ENCODE measurements at places on chromosomes 11 and 22.
A peak's percentile ranks its signal among the peaks of the same experiment; 100 is the strongest.

- DNase-seq, result peak; percentile 36
Observed at GRCh38 chr22:38467904-38468442, at the start of gene KDELR3. KDELR3 (plus strand) TSS chr22:38468096; CDS start chr22:38468234, 138 bp downstream.

DNA sequence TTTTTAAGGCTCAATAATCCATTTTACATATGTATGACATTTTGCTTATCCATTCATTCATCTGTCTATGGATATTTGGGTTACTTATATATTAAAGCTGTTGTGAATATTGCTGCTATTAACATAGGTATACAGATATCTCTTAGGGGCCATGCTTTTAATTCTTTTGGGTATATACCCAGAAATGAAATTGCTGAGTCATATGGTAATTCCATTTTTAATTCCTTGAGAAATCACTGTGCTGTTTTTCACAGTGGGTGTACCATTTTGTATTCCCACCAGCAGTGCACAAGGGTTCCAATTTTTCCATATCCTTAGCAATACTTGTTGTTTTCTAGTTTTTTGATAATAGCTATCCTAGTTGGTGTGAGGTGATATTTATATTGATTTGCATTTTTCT lies 19.0 kb downstream of the PRMT3 start:
- no peak for DNase-seq

GRCh38 chr11:109783840-109784239 lies 309.4 kb upstream of the ZC3H12C start:
- DNase-seq, result no peak

DNA sequence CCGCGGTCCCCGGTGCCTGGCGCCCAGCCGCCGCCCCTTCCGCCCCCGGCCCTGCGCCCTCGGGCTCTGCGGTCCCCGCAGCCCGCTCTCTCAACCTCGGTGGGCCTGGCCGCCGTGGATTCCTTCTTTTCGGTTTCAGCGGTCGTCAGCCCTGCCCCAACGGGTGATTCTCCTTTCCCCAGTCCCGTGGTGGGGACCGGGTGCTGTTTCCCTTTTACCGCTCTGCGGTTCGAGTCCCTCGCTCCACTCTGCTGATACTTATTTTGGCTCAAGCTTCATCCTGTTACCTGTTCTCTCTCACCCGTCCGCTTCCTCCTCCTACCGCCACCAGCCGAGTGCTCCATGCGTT lies 494 bp downstream of the ZDHHC5 start:
- DNase-seq, result no peak

DNA sequence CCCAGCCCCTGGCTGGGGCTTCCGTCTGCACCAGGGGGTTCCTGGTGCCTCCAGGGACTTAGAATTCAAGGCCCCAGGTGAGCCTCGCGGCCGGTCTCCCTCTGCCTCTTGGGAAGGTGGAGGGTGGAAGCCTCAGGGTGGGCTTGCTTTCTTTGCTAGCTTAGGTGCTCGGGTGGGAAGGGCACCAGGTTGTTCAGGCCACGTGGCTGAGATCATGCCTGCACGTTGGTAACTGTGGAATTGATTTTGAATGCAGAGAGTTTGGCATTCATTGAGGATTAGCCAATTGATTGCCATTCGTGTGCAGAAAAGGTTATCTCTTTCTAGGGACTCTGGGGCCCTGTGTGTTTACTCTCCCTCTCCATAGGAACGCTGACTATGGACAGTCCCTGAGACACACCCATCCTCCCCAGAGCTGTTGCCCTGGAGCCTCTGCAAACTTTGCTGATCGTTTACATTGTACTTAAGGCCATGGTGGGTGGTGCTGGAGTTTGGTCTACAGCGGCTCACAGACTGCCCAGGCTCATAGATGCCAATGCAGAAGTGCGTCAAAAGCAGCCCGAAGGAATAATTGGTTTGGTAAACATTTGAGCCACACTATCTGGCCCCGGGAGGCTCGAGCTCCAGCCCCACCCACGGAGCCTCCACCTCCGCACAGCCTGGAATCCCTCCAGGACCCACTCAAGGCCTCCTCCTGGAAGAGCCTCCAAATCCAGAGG lies 1457.7 kb downstream of the BRD1 start:
- no peak for DNase-seq

- DNase-seq, result no peak
Observed at GRCh38 chr22:44718418-44718817, 16.4 kb downstream of the PRR5 start.

DNA sequence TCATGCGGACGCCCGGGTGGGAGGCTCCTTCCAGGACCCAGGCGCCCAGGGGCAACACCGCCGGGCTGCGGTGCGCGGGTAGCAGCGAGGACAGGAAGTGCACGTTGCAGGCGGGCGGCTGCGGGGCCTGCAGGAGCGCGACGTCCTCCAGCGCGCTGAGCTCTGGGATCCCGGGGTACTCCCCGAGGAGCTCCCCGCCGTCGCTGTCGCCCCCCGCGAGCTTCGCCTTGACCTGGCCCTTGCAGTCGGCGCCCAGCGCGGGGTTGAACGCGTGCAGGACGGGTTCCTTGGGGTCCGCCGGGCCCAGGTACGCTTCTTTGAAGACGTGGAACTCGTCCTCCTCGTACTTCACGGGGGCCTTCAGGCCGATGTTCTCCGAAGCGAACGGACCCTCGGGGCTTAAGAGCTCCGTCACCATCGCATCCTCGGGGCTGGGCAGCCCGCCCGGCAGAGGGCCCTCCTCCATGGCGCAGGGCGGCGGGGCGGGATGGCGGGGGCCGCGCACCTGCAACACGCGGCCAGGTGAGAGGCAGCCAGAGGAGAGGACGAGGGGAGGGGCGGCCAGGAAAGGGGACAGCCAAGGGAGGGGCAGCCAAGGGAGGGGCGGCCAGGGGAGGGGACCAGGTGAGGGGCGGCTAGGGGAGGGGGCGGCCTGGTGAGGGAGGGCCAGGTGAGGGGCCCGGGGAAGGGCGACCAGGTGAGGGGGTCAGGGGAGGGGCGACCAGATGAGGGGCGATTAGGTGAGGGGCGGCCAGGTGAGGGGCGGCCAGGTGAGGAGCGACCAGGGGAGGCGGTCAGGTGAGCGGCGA lies 921 bp downstream of the TESMIN start:
- DNase-seq, result no peak

DNA sequence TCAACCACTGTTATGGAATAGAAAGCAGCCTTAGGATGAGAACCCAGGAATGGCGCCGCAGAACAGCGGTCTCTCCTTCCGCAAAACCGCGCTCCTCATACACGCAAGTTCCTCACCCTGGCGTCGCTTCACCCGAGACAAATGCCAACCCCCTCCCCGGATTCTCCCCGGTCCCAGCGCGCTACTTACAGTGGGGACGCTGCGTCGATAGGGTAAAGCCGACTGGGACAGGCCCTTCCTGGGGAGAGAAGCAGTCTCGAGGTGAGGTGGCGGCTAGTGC lies 287 bp downstream of the RPS13 start:
- no peak for DNase-seq

- no peak for DNase-seq
Observed at GRCh38 chr11:134607963-134608750, 196.1 kb upstream of the B3GAT1 start.

- no peak for DNase-seq
Observed at GRCh38 chr11:71418643-71419042, 29.6 kb downstream of the DHCR7 start.

DNA sequence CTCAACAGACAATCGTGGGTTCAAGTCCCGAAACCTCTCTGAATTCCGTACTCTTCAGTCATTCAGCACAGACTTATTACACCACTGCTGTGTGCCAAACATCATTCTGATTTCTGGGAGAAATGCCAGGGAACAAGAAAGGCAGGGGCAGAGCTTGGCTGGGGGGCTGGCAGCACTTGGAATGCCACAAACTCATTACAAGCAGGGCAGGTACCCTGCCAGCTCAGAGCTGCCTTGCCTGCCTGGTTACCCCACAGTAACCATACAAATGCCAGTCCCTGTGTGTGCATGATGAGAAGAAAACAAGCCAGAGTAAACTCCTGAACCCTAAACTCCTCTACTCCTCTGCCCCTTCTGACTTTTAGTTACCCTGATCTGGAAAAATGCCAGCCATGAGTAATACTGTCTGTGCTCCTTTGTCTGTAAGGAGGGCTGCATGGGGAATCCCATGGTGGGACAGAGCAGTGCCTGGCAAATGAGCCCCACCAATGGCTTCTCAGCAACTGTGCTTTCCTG lies 6.9 kb upstream of the RAD9A start:
- no peak for DNase-seq

- no peak for DNase-seq
Observed at GRCh38 chr11:92765082-92765840, 204.2 kb upstream of the MTNR1B start.

DNA sequence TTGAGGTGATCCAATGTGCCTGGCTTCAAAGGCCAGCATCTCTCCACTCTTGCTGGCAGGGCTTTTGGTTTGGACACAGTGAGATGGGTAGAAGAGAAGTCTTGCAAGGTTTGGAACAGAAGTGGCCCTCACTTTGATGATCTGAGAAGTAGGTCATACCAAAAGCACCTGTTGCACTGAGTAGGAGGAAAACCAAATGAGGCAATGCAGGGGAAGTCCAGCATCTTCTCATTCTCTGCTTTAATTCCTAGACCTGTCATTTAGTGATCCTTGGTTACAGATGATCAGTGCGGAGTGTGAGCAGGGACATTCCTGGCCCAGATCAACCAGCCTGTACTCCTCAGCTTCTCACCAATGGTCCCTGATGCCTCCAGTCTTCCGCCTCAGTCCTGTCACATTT lies 990.5 kb downstream of the OPCML start:
- no peak for DNase-seq

GRCh38 chr11:75740681-75741080 lies 23.0 kb downstream of the MOGAT2 start:
- DNase-seq, result no peak

DNA sequence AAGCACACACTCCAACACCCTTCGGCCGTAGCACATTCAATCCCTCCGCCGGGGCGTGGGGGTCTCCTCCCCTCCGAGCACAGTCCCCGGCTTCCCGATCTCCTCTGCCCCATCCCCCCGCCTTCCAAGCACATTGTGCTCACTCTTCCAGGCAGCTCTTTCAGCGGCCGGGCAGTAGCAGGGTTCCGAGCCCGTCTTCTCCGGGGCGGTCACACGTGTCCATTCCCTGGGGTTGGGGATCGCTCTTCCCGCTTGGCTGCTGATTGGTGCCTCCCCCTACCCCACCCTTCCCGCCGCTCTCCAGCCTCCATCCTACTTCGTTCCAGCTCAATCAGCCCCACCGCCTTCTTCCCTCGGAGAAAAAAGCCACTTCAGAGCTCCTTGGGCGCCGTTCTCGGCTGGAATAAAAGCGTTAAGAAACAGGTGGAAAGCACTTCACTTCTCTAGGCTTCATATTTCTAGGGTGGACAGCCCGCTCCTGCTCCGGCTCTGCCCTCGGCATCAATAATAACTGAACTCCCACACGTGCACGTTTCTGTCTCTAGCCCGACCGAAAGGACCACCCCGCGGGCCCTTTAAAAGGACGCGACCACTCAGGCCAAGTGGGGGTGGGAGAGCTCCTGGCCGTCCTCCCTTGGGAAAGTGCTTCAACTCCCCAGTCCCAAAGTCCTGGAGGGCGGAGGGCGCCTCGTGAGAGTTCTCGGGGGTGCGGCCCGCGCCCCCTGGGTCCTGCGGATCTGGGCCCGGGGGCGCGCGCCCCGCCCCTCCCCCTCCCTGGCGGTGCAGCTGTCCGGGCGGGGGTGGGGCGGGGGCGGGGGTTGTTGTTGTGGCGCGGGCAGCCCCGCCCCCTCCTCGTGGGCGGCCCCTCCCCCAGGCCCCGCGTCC lies 464 bp upstream of the CECR2 start:
- no peak for DNase-seq

- no peak for DNase-seq
Observed at GRCh38 chr22:30885001-30885366, 83.6 kb downstream of the MORC2 start.

DNA sequence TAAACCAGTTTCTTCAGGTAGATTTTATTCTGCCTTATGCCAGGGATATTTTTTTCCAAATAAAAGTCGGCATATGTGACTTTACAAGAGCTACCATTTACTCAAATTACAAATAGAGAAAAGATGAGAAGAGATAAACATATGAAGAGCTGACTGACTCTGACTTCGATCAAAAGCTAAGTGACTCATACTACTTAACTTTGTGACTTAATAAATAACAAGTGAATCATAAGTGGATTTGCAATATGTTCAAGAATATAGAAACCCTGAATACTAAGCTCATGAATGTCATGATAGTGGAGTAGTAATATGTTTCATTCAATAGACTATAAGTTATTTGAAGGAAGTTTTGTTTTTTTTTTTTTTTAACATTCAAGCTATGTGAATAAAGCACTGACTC lies 130.5 kb upstream of the ANO3 start:
- no peak for DNase-seq

DNA sequence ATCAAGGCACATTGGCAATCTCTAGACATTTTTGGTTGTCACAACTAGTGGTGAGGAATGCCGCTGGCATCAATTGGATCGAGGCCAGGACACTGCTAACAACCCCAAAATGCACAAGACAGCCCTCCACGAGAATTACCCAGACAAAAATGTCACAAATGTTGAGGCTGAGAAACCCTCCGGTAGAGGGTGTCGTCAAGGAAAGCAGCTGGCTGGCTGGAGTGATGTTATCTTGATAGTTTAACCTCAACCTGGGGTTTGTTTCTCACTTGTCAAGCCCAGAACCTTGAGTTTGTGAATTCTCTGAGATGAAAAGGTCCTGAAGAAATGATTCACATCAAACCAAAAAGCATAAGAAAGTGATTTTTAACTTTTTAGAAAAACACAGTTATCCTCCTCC lies 21.1 kb upstream of the TMPRSS13 start:
- no peak for DNase-seq

GRCh38 chr11:130006929-130007328 lies 4.3 kb upstream of the PRDM10 start:
- no peak for DNase-seq

DNA sequence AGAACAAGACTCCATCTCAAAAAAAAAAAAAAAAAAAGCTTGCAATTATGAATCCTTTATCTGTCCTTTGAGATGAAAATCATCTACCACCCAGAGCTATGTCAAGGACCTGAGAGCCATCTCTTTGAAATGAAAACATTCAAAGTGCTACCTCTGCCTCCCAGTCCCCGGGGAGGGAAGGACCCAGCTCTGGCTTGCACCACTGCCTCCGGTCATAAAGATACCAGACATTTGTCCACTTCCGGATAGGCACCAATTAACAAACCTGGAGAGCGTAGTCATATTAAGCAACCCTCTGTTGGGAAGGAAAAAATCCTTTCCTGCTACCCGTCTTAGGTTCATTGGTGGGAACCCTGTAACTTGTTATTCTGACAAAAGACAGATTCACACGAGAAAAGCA lies 98.6 kb downstream of the ARHGAP8 start:
- no peak for DNase-seq

GRCh38 chr11:63683133-63683991 lies 2.1 kb downstream of the RTN3 start:
- no peak for DNase-seq

- no peak for DNase-seq
Observed at GRCh38 chr11:15829312-15829711, 527.0 kb downstream of the SOX6 start.

- DNase-seq, result no peak
Observed at GRCh38 chr11:99275521-99275920, 254.8 kb downstream of the CNTN5 start.
